ENCODE measurements at places on chromosomes 1 and 21.

GRCh38 chr1:40187399-40187798, 26.2 kb downstream of the RLF start:
- DNase-seq, result no peak

DNA sequence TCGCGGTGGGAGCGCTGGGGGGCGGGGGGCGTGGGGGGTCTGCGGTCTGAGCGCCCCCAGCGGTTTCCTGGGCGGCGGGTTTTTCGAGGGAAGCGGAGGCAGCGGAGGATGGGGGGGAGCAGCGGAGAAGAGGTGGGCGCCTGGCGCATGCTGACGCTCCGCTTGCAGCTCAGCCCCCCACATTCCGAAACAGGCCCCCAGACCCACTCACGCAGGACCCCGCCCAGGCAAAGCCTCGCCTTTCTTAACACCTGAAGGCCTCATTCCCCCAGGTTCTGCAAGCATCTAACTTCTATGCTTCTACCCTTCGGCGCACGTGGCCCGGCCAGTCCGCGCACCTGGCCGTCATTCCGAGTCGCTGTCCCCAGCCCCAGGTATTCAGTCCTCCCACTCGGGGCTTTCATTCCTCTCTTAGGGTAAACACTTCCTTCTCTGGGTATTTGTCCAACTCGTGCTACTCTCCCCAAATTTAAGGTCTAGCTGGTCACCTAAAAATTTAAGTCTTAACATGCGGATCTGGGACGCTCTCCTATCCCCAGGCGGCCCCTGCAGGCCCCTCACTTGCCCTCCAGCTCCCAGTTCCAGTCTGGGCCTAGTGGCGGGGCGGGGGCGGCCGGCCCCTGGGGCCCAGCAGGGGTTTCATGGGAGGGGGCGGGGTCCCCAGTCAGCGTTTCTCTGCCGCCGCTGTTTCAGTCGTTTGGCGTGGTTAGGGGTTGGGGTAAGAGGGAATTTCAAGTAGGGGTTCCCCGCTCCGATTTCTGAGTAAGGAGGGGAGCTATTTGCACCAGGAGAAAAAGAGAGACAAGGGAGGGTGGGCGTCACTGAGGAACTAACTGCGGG, 2.8 kb upstream of the ZBTB7B start:
- DNase-seq, result no peak

DNA sequence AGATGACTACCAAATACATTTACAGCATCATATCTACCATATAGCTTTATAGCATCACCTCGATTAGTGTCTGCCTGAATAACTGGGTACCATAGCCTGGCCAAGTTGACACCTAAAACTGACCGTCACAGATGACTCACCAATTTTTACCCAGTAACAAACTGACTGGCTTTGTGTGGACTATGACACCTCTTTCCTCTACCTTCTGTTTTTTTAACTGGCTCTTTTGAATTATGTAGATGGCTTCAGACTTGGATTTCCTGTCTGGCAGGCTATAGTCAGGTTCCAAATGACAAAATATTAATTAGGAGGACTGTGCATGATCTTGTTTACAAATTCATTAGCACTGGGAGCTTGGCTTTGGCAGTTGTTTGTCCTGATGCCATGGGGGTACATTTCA, 360.3 kb downstream of the TGFB2 start:
- no peak for DNase-seq

GRCh38 chr1:79177844-79178243, 171.3 kb upstream of the ADGRL4 start:
- no peak for DNase-seq

DNA sequence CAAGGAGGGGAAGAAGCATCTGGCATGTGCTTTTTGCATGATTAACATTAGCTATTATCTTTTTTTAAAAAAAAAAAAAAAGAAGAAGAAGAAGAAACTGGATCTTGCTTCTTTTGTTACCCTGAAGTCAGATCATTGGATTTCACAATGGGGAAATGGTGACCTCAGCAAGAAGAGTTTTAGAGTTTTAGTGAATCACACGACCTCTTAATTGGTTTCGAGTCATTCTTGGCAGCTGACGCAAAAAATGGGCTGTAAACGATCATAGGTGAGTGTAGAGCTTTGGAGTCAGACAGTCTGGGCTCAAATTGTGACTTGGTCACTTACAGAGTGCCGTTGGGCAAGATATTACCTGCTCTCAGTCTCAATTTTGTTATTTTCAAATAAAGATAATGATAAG, 33.3 kb upstream of the PGBD5 start:
- DNase-seq, result no peak
